ENCODE measurements at places on chromosomes 5 and 9.

GRCh38 chr5:126348855-126349635 is 74.2 kb upstream of the GRAMD2B start:
- no peak for DNase-seq

- no peak for DNase-seq
These were observed 357.7 kb downstream of the ARRDC3 start for GRCh38 chr5:91025449-91025848.

DNA sequence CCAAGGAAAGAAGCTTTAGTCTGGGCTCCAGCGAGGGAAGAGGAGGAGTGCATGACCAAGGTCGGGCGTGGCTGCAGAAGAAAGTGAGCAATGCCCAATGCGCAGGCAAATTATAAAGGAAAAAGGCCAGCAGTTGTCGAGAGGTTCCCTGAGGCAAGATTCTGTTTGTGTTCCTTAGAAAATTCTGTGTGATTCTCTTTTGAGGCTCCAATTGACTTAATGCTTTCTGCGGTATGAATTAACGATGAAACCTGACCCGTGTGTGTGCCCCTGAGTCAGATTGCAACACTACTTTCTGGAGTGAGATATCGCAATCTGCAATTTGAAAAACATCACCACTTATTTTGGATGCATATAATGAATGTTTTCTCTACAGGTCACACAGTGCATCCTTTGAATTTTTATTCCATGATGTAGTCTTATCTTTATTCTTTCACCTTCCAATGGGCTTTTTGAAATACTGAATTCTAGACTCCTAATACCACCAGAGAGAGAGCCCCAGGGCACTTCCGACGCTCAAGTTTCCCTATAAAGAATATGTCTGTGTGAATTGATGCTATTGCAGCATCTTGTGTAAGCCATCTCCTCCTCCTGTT is 117.9 kb upstream of the IL6ST start:
- DNase-seq: peak; percentile 55

- DNase-seq: no peak
These were observed 78.9 kb downstream of the GOLPH3 start for GRCh38 chr5:32095261-32095671.

DNA sequence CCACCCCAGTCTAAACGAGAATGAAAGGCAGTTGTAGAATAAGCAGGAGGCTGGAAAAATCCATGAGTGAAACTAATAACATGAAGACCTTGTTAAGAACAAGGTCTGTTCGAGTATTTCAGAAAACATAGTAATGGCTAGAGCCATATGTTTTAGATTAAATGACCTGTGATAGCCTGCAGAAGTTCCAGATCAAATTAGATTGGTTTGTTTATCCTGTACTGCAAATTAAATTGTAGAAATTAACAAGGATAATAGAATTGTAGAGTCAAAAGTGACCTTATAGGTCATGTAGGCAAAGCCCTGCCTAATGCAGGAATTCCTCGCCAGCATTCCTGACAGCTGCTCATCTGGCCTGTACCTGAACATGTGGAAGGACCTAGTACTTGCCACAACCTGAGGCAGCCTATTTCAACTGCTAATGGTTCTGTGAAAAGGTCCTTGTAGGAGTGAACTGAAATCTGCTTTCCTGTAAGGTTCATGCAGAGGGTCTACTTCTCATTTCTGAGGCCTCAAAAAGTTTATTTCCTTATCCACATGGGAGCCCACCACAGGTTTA is 17.2 kb downstream of the LIX1 start:
- DNase-seq: no peak

DNA sequence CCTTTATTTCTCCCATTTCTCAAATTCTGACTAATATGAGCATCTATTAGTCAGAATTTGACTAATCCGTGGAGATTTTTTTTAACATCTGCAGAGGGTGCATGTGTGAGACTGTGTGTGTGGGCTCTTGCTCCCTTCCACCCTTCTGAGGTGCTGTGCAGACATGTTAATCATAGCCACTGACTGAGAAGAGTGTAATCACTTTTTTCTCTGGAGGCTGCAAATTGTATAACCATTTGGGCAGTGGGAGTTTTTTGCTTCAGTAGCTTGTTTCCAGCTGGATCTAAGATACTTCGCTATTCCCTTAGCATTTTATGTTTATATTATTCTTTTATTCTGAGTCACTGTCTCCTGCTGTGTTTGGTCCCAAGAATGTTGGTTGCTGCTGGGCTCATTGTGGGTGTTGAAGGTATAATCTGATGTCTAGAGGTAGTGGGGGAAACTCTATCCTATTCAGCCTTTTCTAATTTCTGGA is 66.2 kb downstream of the ARHGEF28 start:
- DNase-seq: no peak

- no peak for DNase-seq
These were observed 72.5 kb upstream of the RASA1 start for GRCh38 chr5:87195104-87195591.

GRCh38 chr9:36138901-36139300 is 2.4 kb downstream of the GLIPR2 start:
- DNase-seq: no peak

DNA sequence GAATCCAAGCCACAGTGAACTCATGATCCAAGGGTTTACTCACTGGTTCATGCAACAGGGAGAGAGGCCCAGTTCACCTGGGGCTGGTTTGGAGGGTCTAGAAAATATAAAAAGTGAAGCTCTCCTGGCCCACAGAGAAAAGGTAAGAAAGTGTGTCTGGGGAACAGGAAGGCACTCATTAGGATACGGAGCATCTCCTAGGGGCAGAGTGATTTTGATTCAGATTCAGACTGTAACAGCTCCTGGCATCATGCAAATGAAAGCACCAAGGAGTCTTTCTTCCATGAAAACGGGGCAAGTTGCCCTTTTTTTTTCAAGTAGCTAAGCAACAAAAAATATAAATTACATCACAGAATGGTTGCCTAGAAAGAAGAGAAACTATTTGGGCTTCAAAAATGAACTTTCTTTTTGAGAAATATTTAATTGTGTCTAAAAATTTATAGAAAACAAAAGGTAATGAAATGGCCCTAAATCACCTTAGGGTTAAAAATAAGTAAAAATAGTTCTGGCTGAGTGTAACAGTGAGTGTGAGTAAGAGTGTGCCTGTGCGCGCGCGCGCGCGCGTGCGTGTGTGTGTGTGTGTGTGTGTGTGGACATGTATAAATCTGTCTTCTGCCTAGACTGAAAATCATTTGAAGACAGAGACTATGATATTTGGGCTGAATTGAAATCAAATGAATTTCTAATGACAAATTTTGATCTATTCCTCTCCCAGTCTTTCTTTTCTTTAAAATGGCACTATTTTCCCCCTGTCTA is 177.8 kb upstream of the ZNF462 start:
- no peak for DNase-seq

- DNase-seq: no peak
These were observed 32.0 kb downstream of the PLPP1 start for GRCh38 chr5:55502759-55503158.

- peak; percentile 47 for DNase-seq
These were observed 9.5 kb downstream of the TOR4A start for GRCh38 chr9:137286975-137287383.

DNA sequence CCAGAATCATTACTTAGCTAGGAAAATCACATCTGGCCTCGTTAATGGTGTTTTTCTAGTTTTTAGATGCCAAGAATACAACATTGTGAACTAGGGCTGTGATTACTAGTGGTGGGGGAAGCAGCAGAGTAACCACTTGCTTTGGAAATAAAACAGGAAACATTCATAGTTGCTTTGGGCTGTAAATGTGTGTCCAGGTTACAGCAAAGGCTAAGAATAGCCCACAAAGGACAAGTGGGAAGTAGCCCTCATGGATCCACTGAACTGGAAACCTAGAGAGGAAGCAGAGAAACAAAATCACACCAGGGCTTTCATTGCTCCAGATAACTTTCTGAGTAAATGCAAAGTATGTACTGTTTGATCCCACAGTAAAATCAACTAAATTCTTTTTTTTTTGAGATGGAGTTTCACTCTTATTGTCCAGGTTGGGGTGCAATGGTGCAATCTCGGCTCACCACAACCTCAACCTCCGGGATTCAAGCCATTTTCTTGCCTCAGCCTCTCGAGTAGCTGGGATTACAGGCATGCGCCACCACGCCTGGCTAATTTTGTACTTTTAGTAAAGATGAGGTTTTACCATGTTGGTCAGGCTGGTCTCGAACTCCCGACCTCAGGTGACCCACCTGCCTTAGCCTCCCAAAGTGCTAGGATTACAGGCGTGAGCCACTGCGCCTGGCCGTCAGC is 56.2 kb upstream of the TNFSF15 start:
- DNase-seq: no peak

DNA sequence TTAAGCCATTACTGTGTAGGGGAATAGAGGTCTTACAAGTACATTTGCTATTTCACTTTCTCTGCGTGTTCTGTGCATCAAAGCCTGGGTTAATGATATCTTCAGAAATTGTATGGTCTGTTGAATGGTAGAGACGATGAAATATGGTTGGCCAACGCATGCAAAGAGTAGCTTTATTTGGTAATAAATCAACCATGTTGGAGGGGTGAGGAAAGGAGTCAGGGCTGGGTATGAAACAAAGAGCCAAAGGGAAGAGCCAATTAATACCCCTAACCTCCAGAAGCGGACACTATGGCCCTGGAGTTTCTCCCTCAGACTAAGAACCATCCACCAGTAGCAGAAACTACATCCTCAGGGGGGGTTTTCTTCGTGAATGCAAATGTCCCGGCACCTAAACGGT is 1974.0 kb upstream of the WWC1 start:
- no peak for DNase-seq

DNA sequence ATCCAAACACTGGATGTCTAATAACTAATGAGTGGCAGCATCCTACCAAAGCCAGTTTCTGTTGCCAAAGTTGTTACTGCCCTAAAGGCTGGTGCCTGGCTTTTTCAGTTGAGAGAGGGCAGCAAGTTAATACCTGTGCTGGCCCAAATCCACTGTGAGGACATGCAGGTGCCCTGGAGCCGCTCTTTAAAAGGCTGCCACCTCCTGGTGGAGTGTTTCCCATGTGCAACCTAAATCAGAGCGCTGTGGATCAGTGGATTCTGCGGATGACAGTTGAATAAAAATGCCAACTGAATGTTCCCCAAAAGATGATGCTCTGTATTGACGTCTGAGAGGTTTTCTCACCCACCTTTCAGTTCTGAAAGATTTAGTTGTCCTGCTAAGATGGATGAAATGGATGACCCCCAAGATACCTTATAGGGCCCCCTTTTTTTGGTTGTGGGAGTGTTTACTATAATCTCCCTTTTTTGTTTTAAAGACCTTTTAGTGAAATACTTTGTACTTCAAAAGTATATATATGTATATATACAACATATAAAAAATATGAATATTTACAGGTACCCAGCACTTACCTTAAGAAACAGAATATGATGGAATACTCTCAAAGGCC is 146.4 kb downstream of the EGFLAM start:
- no peak for DNase-seq

GRCh38 chr5:110338341-110339083 is 388.0 kb downstream of the TMEM232 start:
- DNase-seq: no peak

GRCh38 chr5:98798847-98799246 is 25.4 kb downstream of the RGMB start:
- DNase-seq: no peak

DNA sequence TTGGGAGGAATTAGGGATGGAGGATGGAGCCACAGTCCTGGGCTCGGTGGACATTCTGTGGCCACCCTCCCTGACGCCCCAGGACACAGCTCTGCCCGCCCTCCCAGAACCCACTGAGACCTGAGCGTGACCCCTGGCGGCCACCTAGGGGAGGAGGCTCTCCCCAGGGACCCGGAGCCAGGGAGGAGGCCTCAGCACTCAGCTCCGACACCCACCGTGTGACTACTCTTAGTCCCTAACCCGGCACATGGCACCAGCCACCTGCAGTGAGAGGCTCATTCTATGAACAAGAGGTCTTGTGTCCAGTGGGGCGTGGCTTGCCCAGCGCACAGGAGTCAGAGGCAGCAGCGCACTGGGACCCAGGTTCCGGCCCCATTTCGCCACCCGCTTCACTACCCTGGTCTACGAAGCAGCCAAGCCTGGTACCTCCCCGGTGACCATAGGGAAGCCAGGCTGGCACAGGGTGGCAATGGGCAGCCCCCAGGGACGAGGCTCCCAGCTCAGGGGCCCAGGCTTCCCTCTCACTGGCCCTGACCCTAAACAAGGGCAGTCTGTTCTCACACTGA is 10.2 kb downstream of the SARDH start:
- DNase-seq: no peak

DNA sequence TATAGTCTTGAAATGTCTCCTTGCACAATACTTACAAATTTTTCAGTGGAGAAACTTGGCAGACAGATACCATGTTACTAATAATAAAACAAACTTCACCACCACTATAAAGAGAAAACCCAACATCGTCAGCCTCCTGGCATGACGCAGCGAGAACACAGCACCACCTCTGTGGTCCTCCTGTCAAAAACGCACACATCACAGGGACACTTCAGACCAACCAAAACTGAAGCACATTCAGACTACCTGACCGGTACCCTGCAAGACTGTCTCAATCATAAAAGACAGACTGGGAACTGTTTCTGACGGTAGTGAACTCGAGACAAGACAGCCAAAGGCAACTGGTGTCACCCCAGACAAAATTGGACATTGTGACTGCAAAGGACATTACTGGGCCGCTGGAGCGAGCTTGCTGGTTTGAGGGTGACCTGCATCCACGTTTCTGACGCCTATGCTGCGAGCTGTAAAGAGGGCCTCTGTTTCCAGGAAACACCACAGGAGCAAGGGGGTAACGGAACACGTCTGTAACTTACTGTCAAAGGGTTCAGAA is 34.4 kb downstream of the NSUN2 start:
- DNase-seq: no peak

DNA sequence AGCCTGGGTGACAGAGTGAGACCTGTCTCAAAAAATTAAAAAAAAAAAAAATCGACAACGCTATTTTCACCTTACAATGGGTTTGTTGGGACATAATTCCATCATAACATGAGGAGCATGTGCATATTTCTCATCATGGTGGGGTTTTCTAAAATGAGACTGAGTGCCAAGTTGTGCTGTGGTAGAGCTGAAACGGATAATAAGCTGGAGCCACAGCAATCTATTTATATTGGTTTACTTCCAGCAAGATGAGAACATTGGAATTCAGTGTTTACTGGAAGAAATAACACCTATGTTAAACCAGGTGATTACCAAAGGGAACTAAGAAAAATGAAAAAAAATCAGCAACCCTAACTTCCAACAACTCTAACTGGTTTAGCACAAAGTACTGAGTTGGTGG is 102.3 kb upstream of the IL6ST start:
- DNase-seq: no peak

GRCh38 chr5:60989790-60990189 is 44.8 kb downstream of the NDUFAF2 start:
- no peak for DNase-seq

GRCh38 chr9:136729144-136729543 is 13.6 kb downstream of the LCN10 start:
- DNase-seq: no peak

- DNase-seq: no peak
These were observed 5.7 kb downstream of the RAPGEF1 start for GRCh38 chr9:131734165-131734610.

GRCh38 chr9:111615928-111616327 is 15.2 kb upstream of the DNAJC25 start:
- DNase-seq: no peak

DNA sequence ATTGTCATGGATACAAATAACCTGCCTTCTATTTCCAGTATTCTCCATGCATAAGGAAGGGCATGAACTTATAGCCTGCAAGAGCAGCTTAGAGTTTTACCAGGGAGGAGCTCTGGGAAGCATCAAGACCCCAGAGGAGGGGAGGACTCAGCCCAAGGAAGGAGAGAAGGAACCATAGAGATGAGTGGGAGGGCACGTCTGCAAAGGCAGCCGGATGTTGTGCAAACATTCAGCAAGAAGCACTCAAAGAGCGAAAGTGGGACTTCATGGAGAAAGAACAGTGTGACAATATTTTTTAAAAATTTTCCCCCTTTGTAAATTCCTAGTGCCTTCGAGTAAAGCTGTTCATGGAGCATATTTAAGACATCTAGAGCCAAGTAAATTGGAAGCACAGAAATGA is 270.1 kb upstream of the PTGER4 start:
- no peak for DNase-seq

Data from NCI-H1436 (cell line).